ENCODE measurements at places on chromosomes 1 and 21.

GRCh38 chr1:58660105-58660504, 39.8 kb downstream of the MYSM1 start:
- no peak for DNase-seq

DNA sequence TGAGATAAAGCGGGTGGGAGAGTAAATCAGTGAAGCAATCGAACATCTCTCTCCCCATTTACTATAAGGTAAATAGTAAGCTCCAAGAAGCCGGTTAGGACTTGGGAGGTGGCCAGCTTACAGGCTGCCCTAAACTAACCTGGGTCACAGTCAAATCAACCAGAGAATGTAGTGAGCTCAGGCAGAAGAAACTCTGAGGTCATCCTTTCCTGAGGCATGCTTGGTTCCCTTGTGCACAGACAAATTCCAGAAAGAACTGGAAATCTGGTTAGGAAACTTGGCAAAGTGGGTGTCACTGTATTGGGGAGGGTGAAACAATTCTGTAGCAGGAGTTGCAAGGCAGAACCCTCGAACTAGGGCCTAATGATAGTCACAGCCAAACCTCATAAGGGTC, 72.5 kb downstream of the NTMT2 start:
- no peak for DNase-seq

GRCh38 chr1:17066361-17067068, 12.7 kb upstream of the SDHB start:
- DNase-seq = no peak

DNA sequence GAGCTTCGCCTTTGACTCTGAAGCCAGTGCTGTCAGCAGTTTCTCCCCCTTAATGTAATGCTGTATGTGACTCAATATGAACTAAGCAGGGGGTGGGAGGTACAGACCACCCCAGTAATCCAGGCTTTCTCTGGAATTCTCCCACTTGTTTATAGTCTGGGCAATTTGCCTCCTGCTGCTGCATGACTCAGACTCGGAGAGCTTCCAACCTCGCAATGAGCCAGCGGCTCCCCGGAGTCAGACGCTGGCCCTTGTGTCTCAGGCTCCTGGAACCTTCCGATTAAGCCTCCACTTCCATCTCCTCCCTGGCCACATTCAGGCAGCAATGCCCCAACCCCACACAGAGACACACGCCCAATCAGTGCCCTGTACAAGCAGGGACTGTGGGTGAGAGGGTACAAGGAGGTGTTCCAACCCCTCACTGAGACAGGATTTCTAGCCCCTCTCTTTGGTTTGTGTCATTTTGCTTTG, 471.7 kb upstream of the VAMP3 start:
- no peak for DNase-seq

DNA sequence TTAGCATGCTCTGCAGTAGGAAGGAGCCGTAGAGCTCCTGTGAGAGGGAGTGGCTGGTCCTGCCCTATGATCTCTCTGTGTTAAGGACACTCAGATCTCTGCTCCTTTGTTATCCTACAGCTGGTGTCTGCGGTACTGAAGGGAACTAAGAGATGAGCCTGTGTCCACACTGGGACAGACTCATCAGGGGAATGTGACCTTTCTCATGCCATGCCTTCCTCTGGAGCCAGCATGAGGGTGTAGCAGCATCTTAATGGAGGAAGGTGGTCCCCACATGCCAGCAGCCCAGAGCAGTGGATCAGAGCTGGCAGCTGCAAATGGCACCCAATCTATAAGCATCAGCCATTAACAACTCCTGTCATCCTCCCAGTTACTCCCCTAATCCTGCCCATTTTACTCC, 24.7 kb upstream of the GUCA2B start:
- DNase-seq = no peak

DNA sequence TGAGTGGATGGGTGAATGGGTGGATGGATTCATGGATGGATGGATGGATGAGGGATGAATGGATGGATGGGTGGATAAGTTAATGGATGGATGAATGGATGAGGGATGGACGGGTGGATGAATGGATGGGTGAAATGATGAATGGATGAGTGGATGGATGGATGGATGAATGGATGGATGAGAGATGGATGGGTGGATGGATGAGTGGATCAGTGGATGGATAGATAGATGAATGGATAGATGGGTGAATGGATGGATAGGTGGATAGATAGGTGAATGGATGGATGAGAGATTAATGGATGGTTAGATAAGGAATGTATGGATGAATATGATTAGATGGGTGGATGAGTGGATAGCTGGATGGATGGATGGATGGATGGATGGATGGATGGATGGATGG, 313.5 kb downstream of the NPHP4 start:
- DNase-seq = no peak

- DNase-seq = no peak
Measured at GRCh38 chr1:46526691-46527291, 24.7 kb downstream of the KNCN start.

DNA sequence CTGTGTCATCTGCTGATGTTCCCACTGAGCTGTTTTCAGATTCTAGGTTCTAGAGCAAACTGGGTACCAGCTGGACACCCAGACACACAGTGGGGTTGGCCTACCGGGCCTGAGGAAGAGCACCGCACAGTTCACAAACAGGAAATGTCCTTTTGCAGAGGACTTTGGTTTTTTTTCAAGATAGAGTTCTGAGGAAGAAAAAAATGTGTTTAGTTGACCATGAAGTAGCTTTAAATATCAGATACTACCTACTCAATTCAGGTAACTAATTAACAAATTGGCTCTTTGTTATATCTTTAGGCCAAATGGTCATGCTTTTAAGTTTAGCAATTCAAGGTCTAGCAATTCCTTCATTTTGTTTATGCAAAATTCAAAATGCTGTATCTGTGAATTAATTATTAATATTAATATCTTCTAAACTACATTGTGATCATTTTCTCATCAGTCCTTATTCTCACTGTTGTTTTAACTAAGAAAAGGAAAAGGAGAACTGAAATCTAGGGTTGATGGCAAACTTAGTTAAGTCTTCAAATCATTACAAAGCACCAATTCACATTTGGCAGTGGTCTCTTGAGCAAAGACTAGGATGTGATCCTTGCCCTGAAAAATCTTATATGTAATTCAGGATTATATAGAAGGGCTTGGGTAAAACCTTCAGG, 17.2 kb upstream of the NCF2 start:
- no peak for DNase-seq

- DNase-seq = no peak
Measured at GRCh38 chr1:243505986-243506689, 250.3 kb downstream of the SDCCAG8 start.

DNA sequence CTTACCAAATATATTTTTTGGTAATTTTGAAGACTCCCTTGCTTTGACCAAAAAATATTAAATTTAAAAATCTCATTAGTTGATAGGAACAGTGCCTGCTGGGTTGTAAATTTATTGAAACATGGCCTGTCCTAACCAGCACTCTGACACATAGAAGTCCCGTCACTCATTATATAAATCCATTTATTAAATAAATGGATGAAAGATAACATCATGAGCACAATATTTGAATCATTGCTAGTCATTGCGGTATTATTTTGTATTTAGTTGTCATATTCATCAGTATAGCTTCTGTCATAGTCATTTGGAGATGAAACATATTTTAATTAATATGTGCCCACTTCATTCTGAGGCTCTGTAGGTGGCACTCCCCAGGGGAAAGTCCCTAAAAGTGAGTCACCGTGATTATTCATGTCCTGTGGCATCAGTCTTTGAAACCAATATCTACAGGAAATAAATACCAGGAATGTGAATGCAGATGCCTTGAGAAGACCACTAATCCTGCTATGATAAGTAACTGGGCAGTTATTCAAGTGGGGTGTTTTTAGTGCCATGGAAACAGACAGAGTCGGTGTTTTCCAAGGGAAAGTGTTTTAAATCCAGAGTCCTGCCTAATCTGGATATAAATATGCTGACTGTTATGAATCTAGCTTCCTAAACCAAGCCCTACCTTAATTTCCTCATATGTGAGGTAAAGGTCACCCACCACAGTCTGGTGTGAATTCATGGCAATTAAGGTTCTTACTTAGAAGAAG, 302.0 kb downstream of the DUSP10 start:
- no peak for DNase-seq

DNA sequence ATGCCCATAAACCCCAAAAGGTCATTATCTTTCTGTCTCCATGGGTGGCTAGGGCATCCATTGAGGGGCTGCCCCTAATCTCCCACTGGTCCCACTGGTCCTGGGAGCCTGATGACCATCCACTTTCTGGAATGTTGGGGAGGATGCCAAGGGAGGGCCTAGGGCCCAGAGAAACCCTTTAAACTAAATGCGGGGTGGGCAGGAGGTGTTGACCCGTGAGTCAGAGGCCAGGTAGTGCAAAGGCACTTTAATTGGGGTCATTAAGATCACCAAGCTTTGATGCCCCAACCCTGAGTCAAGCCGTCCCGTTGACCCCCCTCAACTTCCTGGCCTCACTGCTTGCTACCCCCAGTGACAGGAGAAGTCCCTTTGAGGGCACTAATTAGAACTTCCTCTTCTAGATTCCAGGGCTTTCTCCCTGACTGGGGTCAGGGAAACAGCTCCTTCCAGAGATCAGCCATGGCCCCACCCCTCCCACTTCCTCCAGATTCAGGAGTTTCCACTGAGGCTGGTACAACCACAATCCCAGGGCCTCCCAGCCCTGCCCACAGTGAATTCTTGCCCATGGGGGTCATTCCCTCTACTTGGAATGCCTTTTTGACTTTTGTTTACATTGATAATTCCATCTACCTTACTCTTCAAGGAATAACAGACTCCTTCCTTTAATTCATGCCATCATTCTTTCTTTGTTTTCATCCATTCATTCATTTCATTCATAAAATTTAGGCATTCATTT, 15.5 kb upstream of the SERINC2 start:
- DNase-seq = no peak

GRCh38 chr1:20893931-20894330, 106.8 kb upstream of the HP1BP3 start:
- no peak for DNase-seq

- no peak for DNase-seq
Measured at GRCh38 chr1:246039584-246039983, 467.5 kb downstream of the SMYD3 start.

GRCh38 chr1:211344152-211344618, 17.6 kb downstream of the TRAF5 start:
- DNase-seq = no peak

DNA sequence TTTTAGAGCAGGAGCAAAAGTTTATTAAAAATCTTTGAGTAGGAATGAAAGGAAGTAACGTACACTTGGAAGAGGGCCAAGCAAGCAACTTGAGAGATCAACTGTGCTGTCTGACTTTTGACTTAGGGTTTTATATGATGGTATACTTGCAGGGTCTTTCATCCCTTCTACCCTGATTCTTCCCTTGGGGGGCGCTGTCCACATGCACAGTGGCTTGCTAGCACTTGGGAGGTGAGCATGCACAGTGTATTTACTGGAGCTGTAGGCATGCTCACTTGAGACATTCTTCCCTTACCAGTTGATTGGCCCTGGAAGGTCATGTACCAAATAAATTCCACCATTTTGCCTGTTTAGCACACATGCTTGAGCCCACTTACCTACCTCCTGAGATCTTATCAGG, 1001.3 kb upstream of the ADGRL2 start:
- no peak for DNase-seq

DNA sequence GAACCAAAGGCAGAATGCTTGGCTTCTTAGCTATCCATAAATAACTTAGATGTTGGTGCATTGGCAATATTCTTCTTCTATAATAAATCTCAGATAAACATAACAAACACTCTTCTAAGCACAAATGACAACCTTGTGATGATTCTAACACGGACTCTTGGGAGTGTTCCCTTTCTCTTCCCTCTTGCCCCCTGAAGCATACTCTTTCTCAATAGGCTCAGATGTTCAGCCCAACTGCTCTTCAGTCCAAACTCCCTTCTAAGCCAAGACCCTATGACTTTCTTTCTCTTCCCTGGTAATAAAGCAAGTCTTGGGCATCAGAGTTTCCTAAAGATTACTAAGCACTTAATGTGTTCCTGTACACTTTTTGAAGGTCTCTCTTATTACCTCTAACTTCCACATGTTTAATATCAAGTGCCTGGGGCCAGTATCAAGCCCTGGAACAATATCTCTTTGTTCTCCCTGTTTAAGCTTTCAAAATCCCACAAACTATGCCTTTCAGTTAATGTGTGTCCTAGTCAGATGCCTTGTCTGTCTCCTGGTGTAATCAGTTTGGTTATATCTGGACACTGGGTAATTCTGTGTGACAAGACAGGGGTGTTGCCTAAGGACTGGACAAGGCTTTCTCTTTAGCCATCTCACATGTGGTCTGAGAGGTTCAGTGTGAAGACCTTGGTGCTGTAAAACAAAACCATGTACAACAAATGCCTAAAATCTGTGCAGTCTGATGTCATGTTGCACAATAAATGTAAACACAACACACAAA, 92.9 kb upstream of the IVNS1ABP start:
- no peak for DNase-seq

GRCh38 chr1:6099787-6100765, 54.4 kb downstream of the KCNAB2 start:
- DNase-seq = no peak

- DNase-seq = no peak
Measured at GRCh38 chr1:154434346-154435085, 29.4 kb downstream of the IL6R start.

DNA sequence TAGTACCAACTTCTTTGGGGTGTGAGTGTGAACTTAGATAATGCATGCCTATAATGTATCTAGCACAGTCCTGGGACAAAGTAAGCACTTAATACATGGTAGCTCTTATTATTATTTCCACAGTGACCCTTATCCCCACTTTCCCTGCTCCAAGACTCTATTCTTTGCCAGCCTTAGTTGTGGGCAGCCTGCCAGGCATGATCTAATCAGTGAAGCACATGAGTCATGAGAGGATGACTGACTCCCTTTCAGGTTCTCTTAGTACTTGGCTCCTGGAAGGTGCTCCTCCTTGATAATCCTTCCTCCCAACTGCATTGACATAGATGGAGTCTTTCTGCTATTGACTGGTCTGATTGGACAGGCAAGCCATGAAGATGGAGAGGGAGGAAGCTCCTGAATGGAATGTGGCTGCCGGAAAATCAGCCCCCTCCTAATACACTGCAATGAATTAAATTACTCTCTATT, 17.4 kb upstream of the GNG12 start:
- DNase-seq = no peak

GRCh38 chr1:7093297-7093696, 308.0 kb downstream of the CAMTA1 start:
- DNase-seq = no peak

DNA sequence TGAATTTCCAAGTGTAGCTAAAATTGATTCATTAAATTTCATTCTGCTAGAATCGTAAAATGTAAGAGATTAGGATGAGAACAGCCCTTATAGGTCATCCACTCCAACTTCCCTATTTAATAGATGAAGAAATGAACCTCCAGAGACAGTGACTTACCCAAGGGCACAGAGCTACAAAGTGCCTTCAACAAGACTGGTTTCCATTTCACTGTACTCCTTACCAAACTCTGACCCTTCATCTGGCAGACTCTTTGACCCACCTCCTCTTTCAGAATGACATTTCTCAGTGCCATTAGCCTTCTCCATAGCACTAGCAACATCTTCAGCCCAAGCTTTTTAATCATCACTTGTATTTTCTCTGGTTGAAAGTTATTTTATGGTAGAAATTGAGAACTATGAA, 161.3 kb downstream of the NEK7 start:
- no peak for DNase-seq

- DNase-seq = peak; percentile 59
Measured at GRCh38 chr1:5949085-5949760, 43.0 kb downstream of the NPHP4 start.

Measured in NCI-H748 treated with DMSO at 0.1 percent for 48 hours (cell line).